ENCODE measurements at places on chromosomes 3 and 15. TPM values are rescaled to one million over a fixed set of nuclear protein-coding genes. Genes with fewer than 3 reads are reported as not detected.
A peak's percentile ranks its signal among the peaks of the same experiment; 100 is the strongest.

The GOLGA8R gene
- 4.8 TPM for total RNA-seq

The BBX gene
- total RNA-seq, result 131 TPM

The SAMMSON gene
- not detected for total RNA-seq

DNA sequence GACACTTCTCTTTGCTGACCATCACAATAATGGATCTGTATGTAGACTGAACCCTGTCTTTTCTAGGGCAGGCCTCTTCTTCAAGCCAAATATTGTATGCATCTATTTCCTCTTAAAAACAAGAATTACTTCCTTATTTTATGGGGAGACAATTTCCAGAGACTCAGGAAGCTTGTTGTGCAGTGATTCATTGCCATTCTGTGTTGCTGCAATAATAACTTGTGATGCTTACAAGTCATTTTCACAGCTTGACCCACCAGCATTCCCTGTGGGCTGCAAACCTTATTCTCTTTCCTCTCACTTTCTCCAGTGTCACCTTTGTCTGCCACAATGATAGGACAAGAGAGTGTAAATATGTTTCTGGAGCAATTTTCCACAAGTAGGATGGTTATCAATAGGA lies 276.7 kb upstream of the SGO1 start:
- DNase-seq, result no peak

The GUCA1C gene
- total RNA-seq, result not detected

- no peak for DNase-seq
Observed at GRCh38 chr15:63482874-63483323, 21.5 kb upstream of the USP3 start.

DNA sequence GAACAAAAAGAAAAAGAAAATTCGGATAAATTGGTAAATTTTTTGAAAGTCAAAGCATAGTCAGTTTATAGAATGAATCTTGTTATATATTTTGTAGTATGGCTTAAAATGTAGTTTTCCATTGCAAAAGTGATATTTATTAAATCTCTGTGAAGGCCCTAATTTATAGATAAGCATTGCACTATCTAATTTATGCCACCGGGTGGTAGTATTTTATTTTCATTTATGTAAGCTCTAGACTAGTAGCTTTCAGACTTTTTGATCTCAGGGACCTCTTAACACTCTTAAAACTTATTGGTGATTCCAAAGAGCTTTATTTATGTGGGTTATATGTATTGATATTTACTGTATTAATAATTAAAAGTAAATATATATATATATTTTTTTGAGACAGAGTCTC lies 133.9 kb upstream of the LRRFIP2 start:
- peak; percentile 9 for DNase-seq

- DNase-seq, result no peak
Observed at GRCh38 chr15:83503595-83504364, 56.6 kb downstream of the SH3GL3 start.

DNA sequence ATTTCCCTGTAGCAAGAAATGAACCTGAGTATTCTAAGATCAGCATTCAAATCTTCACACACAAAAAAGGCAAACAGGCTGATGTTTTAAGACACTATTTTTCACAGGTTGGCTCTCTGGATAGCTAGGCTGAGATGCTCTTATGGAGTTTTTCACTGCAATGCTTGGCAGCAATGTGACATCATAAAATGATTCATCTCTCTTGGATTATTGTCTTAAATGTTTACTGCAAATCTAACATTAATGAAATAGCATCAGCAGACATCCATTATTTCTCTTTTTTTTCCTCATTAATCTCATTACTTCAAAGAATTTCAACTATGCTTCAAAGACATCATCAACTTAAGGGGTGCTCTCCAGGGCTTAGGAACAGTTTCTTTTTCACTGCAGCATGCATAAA lies 23.6 kb upstream of the SSUH2 start:
- no peak for DNase-seq

GRCh38 chr3:11510001-11510340 lies 133.7 kb downstream of the VGLL4 start:
- no peak for DNase-seq

GRCh38 chr15:89371228-89372044 lies 36.8 kb upstream of the POLG start:
- no peak for DNase-seq

The EPHB1 gene
- total RNA-seq, result 0.87 TPM

DNA sequence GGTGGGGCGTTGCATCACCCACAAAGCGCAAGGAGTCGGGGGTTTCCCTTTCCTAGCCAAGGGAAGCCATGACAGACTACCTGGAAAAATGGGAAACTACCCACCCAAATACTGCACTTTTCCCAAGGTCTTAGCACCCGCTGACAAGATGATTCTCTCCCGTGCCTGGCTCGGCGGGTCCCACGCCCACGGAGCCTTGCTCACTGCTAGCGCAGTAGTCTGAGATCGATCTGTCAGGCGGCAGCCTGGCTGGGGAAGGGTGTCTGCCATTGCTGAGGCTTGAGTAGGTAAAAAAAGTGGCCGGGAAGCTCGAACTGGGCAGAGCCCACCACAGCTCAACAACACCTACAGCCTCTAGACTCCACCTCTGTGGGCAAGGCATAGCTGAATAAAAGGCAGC lies 112.9 kb downstream of the GSK3B start:
- no peak for DNase-seq

The SLC2A2 gene
- total RNA-seq, result not detected

The TMC3 gene
- total RNA-seq, result not detected

DNA sequence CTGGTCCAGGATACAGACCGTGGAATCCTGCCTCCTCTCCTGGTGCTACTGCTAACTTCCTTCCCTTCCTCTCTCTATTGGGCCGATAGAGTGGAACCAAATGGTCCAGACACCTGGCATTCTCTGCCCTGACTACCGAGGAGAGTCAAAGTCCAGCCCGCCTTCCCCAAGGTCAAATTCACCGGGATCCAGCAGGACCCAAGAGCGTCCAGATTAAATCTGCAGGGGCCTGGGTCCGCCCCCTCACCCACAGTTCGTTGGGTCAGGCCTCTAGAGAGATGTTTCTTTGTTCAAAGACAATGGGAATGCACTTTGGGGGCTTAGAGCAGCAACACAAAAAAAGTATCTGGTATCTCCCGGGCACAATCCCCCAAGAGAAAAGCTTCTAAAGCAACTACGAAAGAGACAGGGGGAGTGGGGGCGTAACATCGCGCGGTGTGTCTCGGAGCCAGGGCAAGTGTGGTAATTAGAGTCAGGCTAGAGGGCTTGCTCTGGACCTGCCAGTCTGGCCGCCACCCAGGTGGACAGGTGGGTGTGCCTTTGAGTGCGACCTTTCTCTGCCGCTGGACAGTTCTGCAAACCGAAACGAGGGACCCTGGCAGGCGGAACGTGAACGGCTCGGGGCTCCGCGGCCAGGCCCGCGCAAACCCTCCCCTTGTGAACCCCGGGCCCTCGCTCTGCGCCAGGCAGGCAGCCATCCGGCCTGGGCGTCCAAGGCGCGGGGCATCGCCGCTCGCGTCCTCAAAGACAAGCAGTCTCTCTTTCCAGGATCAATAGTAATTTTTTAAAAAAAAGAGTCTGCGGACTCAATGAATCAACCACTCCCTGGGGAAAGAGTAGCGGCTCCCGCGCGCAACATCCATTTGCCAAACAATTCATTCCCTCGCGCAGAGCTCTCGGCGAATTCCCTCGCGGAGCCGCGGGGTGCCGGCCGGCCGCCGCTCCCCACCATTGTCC lies 806 bp downstream of the KLHL25 start:
- DNase-seq, result peak; percentile 57

The COL7A1 gene
- total RNA-seq, result 3.3 TPM

The FAM98B gene
- 21.5 TPM for total RNA-seq

GRCh38 chr3:100097919-100098783 lies 16.1 kb downstream of the FILIP1L start:
- DNase-seq, result no peak

- no peak for DNase-seq
Observed at GRCh38 chr3:119601154-119601553, 3.5 kb downstream of the PLA1A start.

The SV2B gene
- not detected for total RNA-seq

The UBA7 gene
- 436 TPM for total RNA-seq

- DNase-seq, result no peak
Observed at GRCh38 chr3:172153335-172153861, 114.0 kb downstream of the FNDC3B start.

- DNase-seq, result no peak
Observed at GRCh38 chr3:171185959-171186358, 159.4 kb upstream of the SLC2A2 start.

DNA sequence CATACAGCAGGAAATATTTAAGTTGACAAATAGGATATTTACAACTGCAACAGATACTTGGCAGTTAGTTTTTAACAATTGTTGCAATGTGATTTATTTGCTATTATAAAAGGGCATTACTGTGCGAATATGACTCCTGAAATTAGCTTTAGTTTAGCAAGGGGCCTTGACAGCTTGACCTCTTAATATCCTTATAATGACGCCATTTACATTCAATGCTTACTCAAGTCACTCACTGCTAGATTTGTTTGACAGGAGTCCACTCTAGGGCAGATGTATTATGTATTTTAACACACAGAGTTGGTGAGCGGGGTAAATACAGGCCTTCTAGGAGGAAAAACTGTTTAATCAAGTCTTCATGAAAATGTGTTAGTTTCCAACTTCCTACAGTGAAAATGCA lies 58.1 kb upstream of the C15orf61 start:
- DNase-seq, result no peak

The CRABP1 gene
- not detected for total RNA-seq

DNA sequence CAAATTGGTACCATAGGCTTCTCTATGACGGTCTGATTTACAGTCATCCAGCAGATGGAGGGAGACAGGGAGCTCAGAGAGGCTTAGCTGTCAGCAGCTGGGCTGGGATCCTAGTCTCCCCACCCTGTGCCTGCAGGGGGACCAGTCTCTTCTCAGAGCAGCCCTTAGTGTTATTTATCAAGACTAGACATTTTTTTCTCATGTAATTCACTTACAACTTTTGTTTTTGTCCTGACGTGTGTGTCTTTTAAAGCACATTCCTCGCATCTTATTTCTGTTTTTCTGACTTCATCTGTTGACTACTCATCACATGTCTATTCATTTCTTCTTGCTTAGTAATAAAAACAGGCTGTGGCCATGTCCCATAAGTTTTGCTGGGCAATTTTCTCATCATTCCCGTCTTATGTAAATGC lies 116.1 kb downstream of the KLF13 start:
- no peak for DNase-seq

The MYO5A gene
- total RNA-seq, result 45.3 TPM

DNA sequence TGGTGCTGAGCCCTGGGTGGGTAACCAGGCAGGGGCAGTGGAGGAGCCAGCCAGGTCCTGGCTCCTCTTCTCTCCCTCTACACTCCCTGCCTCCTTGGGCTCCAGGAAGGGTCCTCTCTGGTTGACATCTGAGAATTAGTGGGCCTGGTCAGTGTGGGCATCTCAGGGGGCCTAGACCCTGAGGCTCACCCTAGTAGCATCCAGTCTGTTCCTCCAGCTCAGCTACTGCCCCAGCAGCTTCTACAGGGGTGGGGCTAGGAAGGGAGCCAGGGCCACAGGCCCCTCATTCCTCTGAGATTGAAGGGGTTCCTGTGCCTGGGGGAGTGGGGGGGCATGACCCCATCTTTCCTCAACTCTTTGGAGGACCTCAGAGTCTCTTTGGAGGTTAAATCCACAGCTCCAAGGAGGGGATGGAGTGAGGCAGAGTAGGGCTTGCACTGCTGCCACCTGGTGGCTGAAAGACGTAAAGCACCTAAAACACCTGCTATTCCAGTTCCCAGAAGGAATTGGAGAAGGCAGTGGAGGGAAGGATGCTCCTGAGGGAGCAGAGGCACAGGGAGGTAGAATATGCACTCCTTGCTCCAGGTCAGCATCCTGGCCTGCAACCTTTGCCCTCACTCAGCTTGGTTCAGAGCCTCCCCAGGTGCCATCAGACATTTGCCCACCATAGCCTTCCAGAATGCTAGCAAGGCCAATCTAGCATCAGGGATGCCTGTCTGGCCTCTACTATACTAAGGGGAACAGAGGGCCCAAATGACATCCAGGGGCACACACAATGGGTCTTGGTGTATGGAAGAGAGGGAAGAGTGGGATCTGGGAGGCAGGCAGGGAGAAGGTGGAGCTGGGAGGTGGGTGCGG lies 25.1 kb downstream of the C3orf18 start:
- DNase-seq, result peak; percentile 73

The FBXO40 gene
- total RNA-seq, result not detected

GRCh38 chr3:169148448-169149348 lies 514.8 kb downstream of the MECOM start:
- peak; percentile 7 for DNase-seq

- DNase-seq, result no peak
Observed at GRCh38 chr3:61862614-61863289, 301.4 kb downstream of the PTPRG start.

DNA sequence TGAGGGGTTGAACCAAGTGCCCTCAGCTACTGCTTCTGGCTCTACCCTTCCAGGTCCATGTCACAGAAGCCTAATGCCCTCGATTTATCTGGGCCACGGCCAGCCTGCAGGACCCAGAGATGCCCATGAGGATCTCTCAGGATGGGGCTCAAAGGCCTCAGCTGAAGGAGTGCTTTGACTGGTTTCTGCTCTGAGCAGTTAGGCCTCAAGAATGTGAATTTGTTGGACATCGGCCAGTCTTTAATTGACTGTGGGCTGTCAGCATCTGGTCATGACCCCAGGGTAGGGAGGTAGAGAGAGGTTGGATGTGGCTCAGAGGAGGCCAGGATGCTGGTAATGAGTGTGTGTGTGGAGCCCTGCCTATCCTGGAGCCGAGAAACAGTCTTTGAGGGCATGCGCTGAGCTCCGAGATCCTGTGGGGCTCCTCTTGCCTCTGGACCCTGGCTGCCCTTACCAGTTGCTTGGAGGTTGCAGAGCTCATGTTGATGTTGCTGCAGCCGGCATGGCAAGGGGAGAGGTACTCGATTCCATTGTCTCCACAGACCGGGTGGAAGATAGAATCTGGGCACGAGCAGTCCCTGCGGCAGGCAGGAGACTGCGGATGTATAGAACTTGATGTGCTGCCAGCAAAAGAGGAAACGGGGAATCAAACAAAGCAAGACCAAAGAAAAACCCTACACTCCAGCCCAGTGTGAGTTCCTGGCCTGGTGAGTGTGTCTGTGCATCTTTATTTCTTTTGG lies 49.1 kb upstream of the RAB6B start:
- no peak for DNase-seq

The MINAR1 gene
- 0.27 TPM for total RNA-seq

DNA sequence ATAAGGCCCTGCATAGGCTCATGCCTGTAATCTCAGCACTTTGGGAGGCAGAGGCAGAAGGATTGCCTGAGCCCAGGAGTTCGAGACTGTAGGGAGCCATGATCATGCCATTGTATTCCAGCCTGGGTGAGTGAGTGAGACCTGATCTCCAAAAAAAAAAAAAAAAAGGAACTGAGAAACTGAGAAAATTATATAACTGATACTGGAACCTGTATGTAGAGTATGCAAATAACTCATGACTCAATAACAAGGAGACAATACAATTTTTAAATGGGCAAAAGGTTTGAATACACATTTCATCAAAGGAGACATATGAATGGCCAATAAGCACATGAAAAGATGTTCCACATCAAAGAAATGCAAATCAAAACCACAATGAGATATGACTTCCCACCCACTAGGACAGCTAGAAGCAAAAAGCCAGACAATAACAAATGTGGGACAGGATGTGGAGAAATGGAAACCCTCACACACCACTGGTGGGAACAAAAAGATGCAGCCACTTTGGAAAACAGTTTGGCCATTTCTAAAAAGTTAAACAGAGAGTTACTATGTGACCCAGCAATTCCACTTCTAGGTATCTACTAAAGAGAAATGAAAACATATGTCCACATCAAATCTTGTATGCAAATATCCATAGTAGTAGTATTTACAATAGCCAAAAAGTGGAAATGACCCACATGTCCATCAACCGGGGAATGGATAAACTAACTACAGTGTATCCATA lies 70.7 kb downstream of the IQSEC1 start:
- DNase-seq, result peak; percentile 84

The LRRC34 gene
- total RNA-seq, result 11.8 TPM
